Activated CD4-positive, alpha-beta memory T cell treated with anti-CD3 and anti-CD28 coated beads for 36 hours (primary cell): ENCODE measurements at places on chromosomes 2 and 18.

DNA sequence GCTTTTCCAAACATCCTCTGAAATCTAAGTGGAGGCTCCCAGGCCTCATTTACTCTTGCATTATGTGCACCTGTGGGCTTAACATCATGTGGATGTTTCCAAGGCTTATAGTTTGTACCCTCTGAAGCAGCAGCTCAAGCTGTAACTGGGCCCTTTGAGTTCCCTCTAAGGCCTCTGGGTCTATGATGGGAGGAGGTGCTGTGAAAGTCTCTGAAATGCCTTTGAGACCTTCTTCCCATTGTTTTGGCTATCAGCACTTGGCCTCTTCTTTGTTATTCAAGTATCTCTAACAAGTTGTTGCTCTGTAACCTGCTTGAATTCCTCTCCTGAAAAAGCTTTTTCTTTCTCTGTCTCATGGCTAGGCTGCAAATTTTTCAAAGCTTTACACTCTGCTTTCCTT lies 58.1 kb upstream of the MYT1L start:
- no peak for DNase-seq

GRCh38 chr2:70923378-70924015 lies 12.2 kb upstream of the ATP6V1B1 start:
- peak; percentile 39 for DNase-seq

DNA sequence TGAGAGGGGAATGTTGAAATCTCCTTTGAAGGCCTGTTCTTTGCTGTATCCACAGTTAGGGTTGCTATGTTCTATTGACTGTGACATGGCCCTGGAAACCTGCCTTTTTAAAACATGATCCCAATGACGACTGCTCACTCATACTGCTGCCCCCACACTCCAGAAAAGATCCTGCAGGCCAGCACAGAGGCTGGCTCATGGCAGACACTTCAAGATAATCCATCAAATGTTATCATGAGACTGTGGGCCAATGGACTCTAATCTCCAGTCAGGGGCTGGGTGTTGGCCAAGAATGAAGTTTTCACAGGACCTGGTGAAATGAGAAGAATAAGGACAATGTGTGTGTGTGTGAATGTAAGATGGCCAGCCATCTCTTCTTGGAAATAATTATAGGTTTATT lies 59.0 kb upstream of the THOC1 start:
- DNase-seq = no peak

GRCh38 chr2:169741-170140 lies 94.1 kb downstream of the SH3YL1 start:
- no peak for DNase-seq

DNA sequence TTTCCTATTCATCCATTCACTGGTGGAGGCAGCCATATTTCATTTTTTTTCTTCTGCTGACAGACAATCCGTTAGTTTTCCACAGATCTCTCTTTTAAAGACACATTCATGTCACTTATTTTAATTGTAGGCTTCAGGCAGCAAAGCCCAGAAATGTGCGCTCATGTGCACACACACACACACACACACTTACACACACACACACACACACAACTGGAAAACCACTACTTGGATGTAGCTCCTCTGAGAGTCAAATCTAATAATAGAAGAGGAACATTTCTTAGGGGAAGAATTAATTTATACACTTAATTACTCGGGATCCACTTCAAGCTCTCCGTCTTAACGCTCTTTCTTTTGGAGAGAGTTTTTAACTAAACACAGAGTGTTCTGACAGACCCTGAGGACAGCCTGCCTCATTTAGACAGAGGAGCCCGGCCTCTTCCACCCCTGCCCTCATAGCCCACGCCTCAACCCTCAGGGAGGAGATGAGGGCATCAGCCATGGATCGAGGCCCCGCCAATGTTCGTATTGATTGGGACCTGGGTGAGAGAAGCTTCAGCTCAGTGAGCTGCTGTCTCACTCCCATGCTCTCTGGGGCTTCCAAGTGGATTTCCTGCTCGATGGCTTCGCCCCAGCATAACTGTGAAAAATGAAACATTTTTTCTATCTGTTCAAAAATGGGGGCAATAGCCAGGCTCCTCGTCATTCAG lies 261.4 kb upstream of the SKOR2 start:
- DNase-seq = no peak

DNA sequence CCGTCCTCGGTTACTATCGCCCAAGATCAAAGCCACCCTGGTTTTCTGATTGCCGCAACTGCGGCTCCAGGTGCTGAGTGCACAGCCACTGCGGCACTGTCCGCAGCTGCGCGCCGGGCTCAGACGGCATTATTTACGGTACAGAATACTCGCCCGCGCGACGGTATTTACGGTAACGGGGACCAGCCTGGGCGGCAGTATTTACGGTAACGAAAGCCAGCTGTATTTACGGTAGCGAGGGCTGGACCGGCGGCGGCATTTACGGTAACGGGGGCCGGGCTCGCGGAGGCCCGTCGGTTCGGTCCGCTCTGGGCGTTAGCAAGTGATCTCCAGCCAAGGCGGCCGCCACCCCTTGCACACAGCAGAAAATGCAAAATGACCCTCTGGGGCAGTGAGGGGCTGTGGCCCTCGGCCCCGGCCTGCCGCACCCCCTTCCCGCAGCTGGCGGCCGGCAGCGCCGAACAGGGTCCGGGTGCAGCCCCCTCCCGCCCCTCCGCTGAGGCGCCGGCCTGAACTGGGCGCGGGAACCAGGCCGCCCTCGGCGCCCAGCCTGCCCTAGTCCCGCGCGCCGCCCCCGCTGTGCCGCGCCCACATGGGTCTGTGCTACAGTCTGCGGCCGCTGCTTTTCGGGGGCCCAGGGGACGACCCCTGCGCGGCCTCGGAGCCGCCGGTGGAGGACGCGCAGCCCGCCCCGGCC lies at the start of gene GNAL:
GNAL (plus strand) TSS at position 293 of the 697 bp plus-strand sequence; CDS start at position 593, 300 bp downstream.
- DNase-seq = peak; percentile 74

- DNase-seq = no peak
These were observed 27.2 kb upstream of the FAM136A start for GRCh38 chr2:70328921-70329561.

- no peak for DNase-seq
These were observed 44.7 kb upstream of the KIDINS220 start for GRCh38 chr2:8882094-8882493.

DNA sequence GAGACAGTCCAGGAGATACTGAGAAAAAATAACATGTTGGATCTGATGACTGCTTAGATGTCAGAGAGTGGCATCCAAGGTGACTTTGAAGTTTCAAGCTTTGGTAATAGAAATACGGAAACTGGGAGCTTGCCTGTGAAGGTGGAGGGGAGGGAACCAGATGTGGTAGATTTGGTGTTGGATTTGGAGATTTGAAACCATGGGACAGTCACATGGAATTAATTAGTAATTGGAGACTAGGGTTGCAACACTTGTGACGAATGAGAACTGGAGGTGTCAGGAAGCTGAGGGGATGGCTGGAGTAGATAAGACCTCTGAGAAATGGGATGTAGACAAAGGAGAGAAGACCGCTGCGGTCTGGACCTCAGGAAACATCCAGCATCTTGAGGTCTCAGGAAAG lies 46.7 kb downstream of the RPL37A start:
- no peak for DNase-seq

DNA sequence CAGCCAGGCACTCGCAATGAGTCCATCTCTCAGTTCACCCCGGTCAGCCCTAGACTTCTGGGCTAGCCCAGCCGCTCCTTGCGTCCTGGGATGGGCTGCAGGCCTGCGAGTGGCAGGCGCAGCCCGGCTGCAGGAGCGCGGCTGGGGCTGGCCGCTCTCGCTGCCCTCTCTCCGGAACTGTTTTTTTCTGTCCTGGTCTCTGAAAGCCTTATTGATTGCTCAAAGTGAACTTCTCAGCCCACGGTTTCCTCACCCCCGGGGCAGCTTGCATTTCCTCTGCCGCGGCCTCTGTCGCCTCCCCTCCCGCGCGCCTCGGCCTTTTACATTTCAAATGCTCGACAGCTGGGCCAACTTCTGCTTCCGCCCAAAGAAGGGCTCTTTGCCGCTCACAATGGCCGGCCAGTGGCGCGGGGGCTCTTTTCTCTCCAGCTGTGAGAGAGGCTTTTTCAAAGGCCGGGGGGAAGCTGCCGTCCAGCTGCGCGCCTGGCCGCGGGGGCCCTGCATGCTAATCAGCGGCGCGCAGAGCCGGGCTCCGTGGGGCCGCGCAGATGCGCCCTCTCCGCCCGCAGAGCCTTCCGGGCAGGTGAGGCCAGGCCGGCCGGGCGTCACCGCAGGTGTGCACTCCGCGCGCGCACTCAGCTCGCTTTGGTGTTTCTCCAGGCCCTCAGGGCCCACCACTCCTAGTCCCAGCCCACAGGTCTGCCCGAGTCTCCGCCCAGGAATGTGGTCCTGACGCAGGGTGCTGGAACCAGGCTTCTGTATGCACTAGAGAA lies 513.8 kb downstream of the RNF144A start:
- DNase-seq = peak; percentile 78

DNA sequence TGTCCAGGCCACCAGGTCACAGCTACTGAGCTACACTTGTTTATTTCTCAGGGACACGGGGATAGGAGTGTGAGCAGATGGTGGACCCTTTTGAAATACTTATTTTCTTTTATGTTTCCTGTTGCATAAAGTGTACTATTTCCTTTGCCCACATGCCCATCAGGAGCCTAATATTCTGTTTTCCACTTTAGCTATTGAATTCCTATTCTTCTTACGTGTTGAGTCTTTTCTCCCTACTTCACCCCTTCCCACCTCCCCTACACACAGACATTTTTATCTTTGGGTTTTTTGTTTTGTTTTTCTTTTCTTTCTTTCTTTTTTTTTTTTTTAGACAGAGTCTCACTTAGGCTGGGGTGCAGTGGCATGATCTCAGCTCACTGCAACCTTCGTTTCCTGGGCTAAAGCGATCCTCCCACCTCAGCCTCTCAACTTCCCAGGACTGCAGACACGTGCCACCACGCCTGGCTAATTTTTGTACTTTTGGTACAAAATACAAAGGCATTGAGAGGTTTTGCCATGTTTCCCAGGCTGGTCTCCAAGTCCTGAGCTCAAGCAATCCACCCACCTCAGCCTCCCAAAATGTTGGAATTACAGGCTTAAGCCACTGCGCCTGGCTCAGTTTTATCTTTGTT lies 5.2 kb upstream of the GPR55 start:
- no peak for DNase-seq

DNA sequence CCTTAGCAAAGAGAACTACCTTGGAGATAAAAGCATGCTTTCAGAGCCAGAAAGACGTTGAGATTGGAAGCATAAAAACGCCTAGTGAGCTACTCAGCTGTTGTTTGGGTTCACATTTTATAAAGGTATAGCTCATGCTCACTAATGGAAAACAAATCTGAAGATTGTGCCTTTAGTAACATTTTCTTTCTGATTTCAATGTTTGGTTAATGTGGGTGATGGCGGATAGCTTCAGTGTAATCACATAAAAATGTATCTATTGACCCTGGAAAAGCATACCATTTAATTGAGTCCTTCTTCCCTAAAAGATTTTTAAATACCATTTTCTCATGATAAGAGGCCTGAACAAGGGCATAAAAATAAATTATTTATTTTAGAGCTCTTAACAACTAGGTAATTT lies 73.4 kb downstream of the DTNA start:
- no peak for DNase-seq

DNA sequence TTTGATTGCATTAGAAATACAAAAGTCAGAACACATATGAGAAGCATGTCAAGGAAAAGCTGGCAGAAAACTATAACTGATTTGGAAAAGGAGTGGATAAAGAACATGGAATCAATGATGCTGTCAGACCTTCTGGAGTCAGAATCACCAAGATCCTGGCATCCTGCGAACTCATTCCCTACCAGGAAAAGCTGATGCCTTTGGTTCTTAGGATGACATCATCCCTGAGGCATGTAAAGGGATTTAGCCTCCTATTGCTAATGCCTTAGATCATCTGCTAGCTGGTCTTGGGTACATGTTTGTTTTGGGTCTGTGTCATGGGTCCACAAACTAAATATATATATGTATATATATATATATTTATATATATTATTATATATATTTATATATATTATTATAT lies 680.7 kb downstream of the EPHA4 start:
- no peak for DNase-seq

DNA sequence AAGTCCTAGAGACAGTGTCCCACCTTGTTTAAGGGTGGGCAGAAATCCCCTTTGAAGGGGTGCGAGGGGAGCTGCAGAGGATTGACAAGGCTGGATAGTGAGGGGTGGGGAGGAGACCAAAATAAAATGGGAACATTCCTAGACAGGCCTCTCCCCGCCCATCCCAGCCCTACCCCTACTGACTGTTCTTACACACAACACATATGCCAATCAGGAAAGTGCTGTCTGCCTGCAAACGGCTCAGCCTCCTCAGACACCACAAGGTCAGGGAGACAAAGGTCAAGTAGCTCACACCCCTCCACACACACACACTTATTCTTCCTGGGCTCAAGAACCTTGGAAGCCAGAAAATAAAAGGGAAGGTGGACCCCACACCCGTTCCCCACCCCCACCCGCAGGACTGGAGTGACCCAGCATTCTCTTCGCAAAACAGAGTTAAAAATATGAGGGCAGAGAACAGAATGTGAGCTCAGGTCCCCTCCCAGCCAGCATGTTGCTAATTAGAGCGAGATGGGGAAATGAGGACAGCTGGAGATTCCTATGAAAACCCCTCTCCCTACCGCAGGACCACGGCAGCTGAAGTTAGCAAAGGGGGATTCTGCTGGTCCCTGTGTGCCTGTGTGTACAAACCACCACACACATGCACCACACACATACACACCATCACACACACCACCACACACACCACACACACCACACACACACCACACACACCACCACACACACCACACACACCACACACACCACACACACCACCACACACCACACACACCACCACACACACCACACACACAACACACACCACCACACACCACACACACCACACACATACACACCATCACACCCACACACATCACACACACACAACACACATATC lies 197.8 kb downstream of the TNS1 start:
- no peak for DNase-seq

- DNase-seq = no peak
These were observed 473.4 kb upstream of the UBE2E3 start for GRCh38 chr2:180507028-180507427.

DNA sequence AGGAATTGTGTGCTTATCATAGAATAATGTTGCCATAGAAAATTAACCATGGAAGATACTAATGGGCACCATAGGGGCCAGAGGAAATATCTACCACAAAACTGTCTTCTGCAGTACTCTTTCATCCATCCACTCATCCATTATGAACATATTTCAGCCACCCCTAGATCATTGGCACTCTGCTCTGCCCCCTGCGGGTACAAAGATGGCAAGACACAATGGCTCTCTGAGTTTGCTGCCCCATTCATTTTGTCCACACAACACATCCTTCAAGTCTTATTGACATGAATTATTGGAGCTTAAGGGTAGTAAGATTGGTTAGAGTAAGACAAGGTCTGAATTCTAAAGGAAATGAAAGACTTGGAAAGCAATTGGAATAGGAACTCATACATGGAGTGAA lies 1224.7 kb upstream of the CELF4 start:
- no peak for DNase-seq

DNA sequence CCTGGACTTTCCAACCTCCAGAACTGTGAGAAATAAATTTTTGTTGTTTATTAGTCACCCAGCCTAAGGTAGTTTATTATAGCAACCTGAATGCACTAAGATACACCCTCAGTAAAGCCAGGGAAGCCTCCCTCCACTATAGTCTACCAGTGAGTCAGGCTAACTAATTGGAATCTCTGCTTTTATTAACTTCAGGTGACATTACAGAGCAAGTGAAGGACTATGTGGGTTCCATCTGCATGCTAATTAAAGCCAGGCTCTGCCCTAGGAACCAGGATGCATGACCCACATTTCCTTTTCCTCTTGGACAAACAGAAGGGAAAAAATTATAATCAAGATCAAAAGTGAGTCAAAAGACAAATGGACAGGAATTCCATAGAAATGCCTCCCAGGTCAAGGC lies 56.1 kb downstream of the ZC3H8 start:
- DNase-seq = no peak

- DNase-seq = peak; percentile 18
These were observed 70.0 kb downstream of the ATP9B start for GRCh38 chr18:79139206-79139605.
